ENCODE measurements at places on chromosomes 7 and 10.
A peak's percentile ranks its signal among the peaks of the same experiment; 100 is the strongest.

DNA sequence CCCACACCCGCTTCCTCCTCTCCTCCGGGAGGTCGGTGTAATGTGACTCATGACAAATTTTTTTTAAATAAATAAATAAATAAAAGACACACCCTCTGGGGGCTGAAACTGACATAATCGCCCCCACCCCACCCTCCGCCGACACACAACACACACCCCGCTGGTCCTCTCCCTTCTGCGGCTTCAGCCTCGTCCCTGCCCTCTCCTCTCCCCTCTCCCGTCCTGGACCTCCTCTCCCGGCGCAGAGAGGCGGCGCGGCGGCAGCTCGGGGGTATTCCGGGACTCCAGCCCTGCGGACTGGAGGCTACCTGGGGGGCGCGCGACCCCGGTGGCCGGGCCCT lies 686 bp downstream of the ABI1 start:
- DNase-seq = peak; percentile 83

DNA sequence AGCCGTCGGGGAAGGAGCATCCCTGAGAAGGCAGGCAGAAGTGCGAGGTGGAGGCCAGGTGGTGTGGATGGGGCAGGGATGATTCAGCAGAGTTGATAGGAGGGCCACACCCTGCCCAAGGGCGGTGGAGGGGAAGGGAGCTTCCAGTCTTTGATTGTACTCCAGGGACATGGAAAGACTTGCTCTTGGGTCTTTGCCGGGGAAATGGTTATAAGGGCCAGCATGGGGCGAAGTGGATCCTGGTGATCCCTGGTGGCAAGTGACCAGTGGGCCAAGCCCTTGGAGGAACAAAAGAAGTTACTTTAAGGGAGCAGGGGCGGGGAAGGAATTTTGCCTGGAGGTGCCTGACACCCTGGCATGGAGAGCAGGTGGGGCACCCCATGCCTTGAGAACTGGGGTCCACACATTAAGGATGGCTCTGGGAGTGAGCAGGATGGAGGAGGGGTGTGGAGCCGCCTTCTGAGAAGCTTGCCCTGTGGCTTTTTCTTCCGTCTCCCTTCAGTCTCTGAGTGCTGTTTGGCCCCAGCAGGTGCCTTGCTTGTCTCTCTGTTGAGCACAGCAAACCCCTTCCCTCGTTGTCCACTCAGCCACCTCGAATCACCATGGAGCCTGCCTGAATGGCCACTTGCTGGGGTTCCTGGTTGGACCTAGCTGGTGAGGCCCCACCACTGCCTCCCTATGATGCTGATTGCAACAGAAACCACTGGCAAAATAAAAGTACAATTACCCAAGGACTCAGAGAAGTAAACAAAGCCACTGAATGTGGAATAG lies 83.9 kb downstream of the RAMP3 start:
- no peak for DNase-seq

DNA sequence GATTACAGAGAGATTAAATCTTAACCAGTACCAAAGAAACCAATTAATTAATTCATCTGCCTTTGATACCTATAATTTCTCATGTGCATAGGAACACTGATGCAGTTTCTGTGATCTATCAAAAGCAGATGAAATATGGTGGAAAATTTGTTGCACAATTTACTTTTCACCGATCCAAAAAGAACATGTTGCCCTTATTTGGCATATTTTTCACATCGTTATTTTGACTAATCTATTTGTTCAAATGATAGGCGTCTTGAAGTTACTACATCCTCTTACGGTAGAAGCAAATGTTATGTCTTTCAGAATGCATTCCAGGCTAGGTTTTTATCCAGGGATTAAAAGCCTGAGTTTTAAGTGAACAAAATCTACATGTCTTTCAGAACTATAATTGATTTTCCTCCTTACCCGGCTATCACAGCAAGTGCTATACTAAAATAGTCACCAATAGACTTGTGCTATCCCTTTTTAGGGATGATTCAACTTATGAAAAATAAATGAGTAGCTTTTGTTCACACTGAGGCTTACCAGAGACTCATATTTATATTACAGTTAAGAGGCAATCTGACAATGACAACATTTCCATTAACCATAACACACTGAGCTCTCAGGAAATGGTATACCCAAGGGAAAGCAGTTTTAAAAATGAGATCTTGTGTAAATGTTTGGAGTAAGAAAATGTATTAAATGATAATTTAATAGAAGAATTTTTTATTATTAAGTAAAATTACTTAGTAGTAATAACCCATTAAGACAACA lies 16.8 kb upstream of the TES start:
- no peak for DNase-seq

GRCh38 chr10:32501906-32502305 lies 56.0 kb downstream of the CCDC7 start:
- DNase-seq = no peak

DNA sequence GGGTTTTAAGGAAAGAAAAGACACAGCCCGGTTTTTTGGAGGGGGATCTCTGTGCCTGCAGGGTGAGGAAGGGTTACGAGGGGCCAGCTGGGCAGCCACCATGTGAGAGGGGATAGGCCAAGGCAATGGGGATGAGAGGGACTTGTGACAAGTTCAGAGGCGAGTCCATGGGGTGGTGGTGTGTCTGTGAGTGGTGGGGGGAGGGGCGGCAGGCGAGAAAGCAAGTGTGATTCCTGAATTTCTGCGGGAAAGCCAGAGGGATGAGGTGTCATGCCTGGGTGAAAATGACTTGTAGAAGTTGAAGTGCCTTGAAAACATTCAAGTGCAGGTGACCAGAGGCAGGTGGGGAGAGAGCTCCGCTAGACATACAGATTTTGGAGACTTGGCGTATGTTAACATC lies 61.0 kb upstream of the RNF32 start:
- DNase-seq = no peak

GRCh38 chr10:1473874-1474273 lies 263.5 kb downstream of the ADARB2 start:
- no peak for DNase-seq

DNA sequence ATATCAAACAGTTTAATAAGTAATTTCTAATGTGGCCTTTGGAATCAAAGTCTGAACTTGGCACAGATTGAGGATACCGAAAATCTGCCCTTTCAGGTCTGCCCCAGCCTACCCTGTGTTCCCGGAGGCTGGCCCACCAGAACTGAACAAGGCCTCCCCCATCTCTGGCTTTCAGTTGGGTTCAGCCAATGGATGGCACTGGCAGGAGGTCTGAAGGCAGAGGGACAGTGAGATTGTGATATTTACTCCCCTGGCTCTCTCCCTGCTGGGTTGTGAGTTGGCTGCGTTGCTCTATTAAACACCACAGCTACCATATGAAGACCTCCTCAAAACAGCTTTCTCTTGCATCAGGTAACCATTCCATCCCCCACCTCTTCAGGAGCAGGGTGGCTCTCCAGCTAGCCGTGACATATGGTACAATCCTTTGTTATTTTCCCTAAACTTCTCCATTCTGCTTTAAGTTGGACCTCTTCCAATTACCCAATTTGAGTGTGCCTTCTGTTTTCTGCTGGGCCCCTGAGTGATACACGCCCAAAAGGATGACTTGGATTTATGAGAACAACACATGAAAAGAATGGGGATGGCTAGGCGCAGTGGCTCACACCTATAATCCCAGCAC lies 28.1 kb downstream of the DNMBP start:
- DNase-seq = no peak

DNA sequence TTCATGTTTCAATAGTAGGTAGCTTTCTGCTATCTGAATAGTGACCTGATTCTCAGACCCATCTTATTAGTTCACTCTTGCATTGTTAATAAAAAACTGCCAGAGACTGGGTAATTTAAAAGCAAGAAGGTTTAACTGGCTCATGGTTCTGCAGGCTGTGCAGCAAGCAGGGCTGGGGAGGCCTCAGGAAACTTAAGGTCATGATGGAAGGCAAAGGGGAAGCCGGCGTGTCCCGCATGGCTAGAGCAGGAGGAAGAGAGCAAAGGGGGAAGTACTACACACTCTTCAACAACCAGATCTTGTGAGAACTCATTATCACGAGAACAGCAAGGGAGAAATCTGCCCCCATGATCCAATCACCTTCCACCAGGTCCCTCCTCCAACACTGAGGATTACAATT lies 185.2 kb upstream of the PITRM1 start:
- DNase-seq = no peak

DNA sequence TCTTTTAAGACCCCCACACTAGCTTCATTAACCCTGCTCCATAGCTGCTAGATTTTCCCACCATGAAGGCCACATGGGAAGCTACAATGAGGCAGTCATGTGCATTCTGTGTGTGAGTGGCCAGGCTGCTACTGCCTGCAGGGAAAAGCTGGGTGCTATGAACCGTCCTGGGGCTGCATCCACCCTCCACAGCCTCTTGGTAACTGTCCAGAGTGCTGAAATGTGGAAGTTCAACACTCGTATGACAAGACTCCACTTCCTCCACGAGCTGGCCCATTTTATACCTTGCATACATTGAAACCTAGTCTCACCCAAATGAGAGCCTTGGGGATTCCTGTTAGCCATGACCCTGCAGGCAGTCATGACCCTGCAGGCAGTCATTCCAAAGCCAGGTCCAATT lies 59.4 kb downstream of the CUZD1 start:
- DNase-seq = no peak

- DNase-seq = no peak
Measured at GRCh38 chr10:87915406-87915805, 52.0 kb downstream of the PTEN start.

All from femur (tissue), 1 donor.